ENCODE measurements at places on chromosomes 16 and 17.

DNA sequence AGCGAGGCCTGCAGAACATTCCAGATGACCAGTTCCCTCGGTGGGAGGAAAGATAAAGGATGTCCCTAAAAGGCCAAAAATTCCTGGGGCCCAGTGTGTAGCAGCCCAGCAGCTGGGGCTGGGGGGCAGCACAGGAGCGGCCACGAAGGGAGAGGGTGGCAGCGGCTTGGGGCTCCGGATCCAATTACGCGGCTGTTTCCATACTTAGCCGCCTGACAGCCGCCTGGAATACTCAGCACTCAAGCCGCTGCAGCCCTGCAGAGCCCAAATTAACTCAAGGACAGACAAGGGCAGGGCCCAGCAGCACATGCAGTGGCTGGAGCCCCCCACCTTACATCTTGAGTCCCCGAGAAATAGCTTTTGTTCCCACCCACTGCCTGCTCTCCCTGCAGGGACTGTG is 1.3 kb downstream of the SRL start:
- DNase-seq, result no peak

DNA sequence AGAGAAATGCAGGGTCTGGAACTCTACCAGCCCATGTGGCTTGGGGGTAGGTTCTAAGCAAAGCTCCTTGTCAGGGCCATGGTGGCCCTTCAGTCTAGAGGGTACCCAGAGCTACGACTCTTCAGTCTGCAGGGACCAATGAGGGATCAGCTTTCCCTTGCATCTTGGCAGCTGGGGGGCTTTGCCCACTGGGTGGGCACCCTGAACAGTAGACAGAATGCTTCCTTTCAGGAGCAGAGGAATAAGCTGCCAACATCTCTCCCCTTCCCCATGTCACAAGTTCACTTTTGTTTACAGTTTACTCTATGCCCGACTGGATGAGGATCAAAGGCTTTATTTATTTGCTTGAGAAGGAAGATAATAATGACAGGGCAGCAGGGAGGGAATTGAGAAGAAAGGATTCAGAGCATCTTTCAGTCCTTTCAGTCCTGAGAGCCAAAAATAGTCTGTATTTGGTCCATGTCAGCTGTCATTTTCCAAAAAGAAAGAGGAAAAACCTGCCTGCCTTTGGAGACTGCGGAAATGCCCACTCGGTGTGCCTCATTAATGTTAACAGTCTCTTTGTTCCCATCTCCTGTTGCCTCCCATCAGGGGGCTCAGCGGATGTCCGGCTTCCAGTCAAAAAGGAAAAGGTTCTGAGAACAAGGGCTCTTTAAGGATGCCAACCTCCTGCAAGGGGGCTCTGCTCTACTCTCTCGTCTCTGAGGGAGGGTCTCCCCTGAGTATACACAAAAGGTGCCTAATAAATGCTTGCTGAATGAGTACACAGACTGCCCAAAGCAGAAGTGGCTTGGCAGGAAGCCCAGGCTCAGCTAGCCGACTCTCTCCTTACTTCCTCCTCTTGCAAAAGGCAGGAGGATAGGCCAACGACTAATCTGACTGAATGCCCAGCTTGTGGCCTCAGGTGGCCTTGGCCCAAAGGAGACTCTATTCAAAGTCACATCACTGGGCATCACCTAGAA is 17.1 kb downstream of the TRAF4 start:
- DNase-seq, result no peak

- no peak for DNase-seq
These were observed 947.5 kb downstream of the CDH11 start for GRCh38 chr16:64174327-64174726.

DNA sequence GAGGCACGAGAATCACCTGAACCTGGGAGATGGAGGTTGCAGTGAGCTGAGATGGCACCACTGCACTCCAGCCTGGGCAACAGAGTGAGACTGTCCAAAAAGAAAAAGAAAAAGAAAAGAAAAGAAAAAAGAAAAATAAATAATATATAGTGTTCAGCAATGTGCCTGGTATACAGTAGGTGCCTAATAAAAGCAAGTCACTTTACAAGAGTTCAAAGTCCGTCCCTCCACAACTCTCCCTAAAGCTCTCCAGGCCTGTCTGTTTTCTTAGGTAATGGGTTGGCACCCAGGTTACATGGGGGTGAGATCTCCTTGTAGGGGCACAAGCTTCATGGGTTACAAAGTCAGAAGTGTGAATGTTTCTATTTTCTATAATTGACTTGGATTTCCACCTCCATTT is 16.6 kb upstream of the ANKRD40CL start:
- DNase-seq, result no peak

DNA sequence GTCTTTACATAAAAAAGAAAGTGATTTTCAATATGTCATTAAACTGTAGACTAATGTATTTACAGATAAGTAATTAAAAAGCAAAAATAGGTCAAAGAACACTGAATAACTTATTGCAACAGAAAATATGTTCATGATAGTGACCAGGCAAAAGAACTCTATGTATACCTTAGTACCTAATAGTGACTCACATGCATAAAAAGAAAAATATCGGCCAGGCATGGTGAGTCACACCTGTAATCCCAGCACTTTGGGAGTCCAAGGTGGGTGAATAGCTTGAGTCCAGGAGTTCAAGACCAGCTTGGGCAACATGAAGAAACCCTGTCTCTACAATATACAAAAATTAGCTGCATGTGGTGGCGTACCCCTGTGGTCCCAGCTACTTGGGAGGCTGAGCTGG is 33.0 kb upstream of the TOM1L1 start:
- no peak for DNase-seq

DNA sequence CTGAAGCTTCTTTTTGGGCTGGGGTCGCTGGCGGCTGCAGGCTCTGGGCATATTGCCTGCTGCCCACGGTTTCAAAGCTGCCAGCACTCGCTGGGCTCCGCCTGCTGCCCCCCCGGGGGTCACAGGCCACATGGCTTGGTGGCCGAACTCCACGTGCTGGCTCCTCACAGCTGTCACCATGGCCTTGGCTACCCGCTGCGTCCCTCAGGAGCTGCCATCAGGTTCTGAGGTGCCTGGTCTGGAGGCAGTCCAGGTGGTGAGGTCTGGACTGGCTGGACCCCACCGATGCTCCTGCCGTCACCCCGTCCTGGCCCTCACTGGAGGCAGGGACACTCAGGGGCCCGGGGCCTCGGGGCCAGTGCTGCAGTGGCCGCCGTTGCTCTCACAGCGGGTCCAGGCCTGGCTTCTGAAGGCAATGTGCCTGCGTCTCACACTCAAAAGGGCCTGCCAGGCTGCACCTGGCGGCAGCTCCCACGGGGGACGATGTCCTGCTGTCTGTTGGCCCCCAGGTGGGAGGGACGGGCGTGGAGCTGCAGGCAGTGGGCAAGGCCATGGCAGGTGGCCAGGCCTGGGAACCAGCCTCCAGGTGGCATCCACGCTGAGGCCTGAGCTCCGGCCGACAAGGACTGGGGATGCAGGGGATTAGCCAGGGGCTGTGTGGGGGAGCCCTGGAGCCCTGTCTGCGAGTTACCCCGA is 13.3 kb downstream of the CAPN15 start:
- no peak for DNase-seq
